Astrocyte of the spinal cord (primary cell): ENCODE measurements at places on chromosomes 5 and 9.

DNA sequence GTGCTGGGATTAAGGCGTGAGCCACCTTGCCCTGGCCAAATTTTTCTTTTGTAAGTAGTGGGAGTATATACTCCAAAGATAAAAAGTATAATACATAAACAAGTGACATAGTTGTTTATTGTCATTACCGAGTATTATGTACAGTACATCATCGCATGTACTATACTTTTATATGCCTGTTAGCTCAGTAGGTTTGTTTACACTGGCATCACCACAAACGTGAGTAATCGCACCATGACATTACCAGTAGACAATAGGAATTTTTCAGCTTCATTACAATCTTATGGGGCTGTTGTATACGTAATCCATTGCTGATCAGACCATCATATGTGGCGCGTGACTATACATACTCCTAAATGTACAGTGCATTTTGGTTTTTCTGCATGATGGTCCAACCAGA lies 9.8 kb downstream of the SECISBP2 start:
- peak; percentile 25 for DNase-seq

DNA sequence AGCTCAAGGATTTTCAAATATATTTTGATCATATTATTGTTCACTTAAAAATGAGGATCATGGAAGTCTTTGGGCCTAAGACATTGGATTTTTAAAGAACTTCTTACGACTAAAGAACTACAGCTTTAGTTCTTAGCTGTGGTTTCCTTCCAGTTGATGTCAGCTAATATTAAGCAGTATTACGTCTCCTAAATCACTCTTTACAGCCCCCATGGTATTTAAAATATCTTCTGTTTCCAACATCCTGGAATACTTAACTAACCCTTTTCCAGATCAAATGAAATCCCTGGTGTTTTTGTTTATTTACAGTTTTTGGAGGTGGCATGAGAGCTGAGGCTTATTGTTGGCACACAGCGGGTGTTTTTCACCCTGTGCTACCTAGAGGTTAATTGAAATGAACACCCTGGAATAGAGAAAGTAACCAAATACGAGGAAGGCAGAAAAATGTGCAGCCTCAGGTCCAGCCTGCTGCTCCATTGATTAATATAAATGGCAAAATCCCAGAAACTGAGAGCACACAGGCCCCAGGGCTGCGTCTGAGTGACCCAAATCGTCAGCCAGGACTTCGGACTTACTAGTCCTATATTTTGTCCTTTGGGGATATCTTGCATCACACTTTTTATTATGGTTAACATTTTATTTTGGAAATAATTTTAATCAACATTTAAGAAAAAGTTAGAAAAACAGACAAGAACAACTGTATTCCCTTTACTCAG lies 52.3 kb upstream of the ICE1 start:
- DNase-seq, result no peak

GRCh38 chr5:143879646-143880045 lies 67.7 kb downstream of the HMHB1 start:
- DNase-seq, result peak; percentile 43

GRCh38 chr9:90607701-90608516 lies 34.7 kb downstream of the DIRAS2 start:
- DNase-seq, result no peak

- no peak for DNase-seq
Observed at GRCh38 chr5:173671121-173671949, 54.9 kb upstream of the BOD1 start.

DNA sequence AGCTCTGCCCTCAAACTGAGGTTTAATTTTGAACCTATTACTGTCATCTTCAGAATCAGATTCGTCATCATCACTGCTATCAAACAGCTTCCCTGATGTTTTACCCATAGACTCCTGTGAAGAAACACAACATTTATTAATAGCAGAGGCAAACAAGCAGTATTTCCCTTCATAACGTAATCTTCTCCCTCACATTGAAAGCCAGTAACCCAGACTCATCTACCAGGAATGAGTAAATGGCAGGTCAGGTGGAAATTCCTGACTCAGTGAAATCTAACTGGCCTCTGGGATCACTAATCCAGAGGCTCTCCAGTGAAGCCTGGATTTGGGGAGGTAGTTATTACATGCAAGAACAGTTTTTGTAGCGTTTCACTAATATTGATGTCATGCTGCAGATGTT lies 14.6 kb downstream of the NOL8 start:
- DNase-seq, result no peak

- no peak for DNase-seq
Observed at GRCh38 chr9:91884696-91885687, 65.0 kb downstream of the ROR2 start.

- peak; percentile 59 for DNase-seq
Observed at GRCh38 chr5:10111571-10111970, 138.1 kb downstream of the ATPSCKMT start.

DNA sequence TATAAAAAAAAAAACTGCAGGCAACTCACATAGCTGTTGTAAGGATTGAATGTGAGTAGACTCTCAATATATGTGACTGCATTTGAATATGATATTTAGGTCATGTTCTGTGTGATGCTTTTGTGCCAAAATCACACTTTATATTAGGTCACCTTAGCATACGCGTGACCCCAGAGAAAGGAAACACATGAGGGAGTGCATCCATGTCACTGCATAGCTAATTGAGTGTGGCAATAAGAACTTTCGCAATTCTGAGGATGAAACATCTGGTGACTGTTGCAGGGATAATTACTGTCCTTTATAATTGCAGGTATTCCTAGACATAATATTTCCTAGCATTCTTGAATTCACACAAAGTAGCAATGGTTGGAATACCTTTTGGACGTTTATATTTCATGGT lies 459.5 kb upstream of the KLF4 start:
- no peak for DNase-seq

- peak; percentile 42 for DNase-seq
Observed at GRCh38 chr5:168328814-168329213, 37.4 kb downstream of the WWC1 start.

DNA sequence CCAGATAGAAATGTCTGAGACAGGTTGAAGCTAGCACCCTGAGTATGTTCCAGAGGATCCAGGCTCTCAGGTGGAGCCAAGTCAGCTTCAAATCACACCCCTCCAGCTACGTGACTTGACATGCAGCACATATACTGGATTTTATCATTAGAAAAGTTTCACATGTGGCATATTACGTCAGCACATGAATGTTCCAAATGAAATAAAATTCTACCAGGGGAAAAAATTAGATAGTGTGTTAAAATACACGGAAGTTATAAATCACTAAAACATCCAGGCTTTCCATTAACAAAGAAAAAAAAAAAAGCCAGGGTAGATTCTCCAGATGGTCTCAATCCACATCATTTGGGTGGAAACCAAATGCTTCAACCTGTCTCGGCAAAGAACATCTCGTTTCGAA lies 251.6 kb downstream of the MPDZ start:
- DNase-seq, result no peak

DNA sequence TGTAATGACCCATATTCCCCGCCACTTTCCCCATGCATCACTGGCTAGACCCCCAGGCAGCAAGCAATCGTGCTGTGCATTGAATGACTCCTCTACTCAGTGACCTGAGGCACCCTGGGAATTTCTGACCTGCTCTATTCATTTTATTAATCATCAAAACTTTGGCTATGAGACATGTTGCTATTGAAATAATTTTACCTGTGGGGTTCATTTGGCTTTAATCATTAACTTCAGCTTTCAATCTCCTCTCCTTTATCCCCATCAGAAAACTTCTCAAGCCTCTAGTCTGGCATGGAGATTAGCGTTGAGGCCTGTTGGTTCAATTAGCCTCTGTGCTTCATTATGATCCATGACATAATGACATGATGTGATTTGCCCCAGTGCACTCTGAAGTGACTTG lies 429.0 kb downstream of the ZNF608 start:
- no peak for DNase-seq

DNA sequence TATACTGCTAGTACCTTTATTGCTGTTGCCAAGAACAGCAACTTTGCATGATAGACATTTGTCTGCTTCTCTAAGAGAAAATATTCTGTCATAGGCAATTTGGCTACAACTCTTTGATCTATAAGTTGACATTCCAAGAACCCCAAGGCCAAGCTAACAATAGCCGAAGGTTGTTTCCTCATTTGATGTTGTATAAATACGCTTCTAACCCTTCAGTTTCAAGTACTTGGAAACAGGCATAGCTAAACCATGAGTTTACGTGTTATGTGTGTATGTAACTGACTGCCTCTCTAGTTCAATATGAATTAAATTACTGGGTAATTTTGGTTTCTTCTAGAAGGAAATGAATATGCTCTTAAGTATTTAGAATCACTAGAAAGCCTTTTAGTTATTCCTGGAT lies 1034.0 kb downstream of the TLE4 start:
- peak; percentile 3 for DNase-seq

GRCh38 chr9:2761424-2761823 lies 44.1 kb downstream of the KCNV2 start:
- no peak for DNase-seq

DNA sequence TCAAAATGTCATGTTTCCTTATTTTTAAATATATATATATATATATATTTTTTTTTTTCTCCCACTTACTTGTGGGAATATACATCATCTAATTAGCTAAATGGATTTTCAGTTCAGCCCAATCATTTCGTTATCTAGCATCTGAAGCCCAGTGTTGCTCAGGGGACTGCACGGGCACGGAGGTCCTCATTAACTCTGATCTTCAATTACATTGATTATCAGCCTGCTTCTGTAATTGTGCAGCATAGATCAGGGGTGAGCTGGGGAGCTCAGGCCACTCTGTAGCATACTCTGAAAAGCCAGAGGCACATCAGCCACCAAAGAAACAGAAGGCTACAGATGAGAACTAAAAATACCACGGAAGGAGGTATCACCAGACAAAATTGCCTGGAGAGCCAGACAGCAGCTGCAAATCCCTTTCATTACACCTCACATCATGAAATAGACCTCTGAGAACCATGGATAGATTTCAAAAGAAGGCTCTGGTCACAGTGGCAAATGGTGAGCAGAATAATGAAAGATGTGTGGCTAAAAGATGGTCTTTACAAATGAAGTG lies 326.4 kb downstream of the TRIM32 start:
- DNase-seq, result no peak

DNA sequence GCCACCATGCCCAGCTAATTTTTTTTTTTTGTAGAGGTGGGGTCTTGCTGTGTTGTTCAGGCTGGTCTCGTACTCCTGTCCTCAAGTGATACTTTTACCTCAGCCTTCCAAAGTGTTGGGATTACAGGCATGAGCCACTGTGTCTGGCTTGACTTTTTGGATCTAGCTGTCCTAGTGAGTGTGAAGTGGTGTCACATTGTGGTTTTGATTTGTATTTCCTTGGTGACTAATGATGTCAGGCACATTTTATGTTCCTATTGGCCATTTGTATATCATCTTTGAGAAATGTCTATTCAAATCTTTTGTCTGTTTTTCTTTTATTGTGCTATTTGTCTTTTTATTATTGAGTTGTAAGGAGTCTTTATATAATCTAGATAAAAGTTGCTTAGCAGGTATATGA lies 53.5 kb upstream of the MCCC2 start:
- DNase-seq, result peak; percentile 26

- DNase-seq, result peak; percentile 51
Observed at GRCh38 chr5:25006734-25007133, 362.0 kb upstream of the CDH10 start.

- DNase-seq, result no peak
Observed at GRCh38 chr9:133059623-133060022, 2.2 kb upstream of the CEL start.

- no peak for DNase-seq
Observed at GRCh38 chr5:126723643-126724042, 53.3 kb upstream of the LMNB1 start.

DNA sequence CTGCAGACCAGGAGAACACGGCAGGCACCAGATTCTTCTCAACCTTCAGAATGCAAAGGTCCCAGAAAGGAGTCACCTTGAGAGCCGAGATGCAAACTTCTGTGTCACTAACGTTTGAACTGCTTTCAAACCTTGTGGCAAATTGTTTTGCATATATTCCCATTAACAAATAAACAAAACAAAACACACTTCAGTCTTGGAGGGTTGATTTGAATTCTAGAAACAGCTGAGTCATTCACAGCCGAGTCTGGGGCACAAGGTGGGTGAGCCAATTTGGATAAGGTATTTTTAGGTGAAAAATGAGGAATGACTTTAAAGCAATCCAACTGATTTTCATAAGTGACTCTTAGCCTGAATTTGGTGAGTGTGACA lies 38.8 kb upstream of the ANKRD33B start:
- no peak for DNase-seq

DNA sequence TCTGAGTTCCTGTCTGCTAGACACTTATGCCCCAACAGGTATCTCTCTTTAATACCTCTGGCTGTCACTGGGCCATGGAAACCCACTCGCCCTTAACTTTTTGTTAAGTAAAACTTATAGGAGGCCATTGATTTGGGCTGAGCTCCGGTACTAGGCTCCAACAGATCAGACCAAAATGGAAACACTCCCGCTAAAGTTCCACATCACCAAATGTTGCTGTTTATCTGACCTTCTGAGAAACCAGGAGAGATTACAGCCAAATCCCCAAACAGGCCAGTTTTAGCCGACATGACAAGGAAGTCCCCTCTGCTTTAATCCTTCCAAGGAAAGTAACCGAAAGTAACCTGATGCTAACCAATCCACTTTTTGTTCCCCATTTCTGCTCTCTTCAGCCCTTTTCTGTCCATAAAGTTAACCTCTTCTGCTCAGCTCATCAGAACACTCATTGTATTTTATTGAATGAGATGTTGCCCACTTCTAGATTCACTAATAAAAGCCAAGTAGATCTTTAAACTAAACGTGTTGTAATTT lies 115.2 kb upstream of the LHFPL2 start:
- DNase-seq, result no peak

DNA sequence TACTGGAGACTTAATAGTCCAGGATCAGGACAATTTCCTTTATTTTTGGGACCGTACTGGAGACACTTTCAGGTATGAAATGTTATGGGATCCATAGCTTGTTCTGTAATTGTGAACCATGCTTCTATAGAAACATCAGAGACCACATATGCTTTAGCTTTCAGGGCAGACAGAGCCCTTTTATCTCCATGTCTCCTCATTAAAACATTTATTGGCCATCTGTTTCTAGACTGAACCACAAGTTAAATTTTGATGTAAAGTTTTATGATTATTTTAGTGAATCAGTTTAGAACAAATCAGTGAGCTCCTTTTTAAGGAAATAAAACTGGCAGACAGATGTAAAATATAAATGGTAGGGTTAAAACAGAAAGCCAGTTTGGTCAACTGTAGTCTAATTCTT lies 62.0 kb downstream of the SLC27A6 start:
- no peak for DNase-seq

- peak; percentile 99 for DNase-seq
Observed at GRCh38 chr5:61301341-61302199, 30.5 kb upstream of the ZSWIM6 start.

DNA sequence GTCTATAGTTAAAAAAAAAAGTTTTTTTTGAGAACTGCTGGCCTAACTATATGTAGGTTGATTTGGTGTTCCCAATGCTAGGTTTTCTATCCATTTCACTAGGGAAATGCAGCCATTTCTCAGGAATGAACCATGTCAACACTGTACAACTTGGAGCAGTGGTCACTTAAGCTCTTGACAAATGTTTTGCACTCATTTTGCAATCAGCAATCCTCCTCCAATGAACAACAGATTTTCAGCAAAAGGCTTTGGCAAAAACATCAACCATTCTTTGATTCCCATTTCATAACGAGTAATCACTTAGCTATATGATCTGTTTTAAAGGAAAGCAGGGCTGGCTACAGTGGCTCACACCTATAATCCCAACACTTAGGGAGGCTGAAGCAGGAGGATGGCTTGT lies 17.9 kb downstream of the STRBP start:
- DNase-seq, result no peak
